ENCODE measurements at places on chromosomes 5 and 9. TPM values are rescaled to one million over a fixed set of nuclear protein-coding genes. Genes with fewer than 3 reads are reported as not detected.

DNA sequence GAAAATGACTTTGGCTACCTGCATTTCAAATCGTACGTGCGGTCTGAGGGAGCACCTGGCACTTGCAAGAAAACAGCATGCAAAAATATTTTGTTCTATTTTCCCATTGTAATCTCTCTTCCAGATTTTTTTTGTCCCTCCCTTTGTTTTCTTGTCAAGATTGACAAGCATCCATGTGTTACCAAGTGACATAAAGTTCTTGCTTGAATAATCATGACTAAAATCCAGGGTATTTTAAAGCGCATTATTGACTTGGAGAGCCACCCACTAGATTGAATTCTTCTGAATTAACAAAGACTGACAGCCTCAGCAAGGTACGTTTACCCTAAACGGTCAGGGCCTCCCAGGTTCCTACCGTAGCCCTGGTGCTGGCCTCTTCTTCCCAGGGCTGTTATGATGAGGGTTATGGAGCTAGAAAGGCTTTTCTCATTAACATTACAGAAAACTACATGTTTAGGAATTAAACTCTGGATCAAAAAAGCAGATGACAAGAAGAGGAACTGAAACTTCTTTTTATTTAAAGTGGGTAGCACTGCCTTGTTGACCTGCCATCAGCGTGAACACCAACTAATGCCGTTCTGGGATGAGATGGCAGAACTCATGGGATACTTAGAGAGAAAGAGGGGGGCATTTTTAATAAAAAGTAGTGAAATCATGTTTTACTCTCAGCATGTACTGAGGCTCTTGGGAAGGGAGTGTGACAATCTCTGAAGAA, 297.0 kb downstream of the EFNA5 start:
- no peaks in the 10 kb centered on the region for H3K36me3 ChIP-seq
- no peak for DNase-seq
- no peaks in the 10 kb centered on the region for H3K27me3 ChIP-seq
- H3K4me1 ChIP-seq, result no peaks in the 10 kb centered on the region

- no peaks in the 10 kb centered on the region for H3K27me3 ChIP-seq
- no peaks in the 10 kb centered on the region for H3K36me3 ChIP-seq
- H3K4me1 ChIP-seq, result no peaks in the 10 kb centered on the region
- no peak for DNase-seq
- H3K4me3 ChIP-seq, result no peak overlapping the region
Observed at GRCh38 chr9:31084350-31084749, 1300.1 kb upstream of the ACO1 start.

GRCh38 chr9:85716031-85716877, 25.5 kb downstream of the AGTPBP1 start:
- H3K27ac ChIP-seq, result peak overlapping the region; percentile 78
- DNase-seq, result no peak
- H3K4me3 ChIP-seq, result no peak overlapping the region
- peaks cover 4% of the 10 kb centered on the region for H3K4me1 ChIP-seq

TAL2 gene
- not detected for total RNA-seq

CDH18 gene
- not detected for total RNA-seq

MCC gene
- total RNA-seq, result 33.8 TPM

CCDC192 gene
- total RNA-seq, result not detected

DNA sequence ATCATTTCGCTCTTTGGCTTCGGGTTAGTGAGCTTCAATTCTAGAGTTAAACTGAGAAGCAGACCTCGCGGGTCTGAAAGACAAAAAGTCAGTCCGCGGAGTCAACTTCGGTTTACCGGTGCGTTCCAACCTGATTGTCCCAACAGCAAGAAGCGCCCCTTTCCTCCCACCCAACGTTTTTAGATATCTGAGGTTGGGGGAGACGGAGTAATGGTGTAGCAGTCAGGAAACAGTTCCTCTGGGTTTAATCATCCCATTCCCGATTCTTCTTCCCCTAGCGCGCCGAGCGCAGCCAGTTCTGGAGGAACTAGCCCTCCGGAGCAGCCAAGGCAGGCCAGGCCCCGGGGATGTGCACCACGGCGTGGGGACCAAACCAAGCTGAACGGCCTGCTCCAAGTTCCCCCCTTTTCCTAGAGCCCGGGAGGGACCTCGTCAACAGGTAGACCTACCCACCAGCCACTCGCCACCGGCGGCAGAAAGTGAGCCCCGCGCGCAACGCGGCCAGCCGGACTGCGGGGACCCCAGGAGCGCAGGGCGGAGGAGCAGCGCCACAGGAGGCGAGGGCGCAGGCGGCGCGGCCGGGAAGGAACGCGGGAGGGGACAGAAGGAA, 622 bp upstream of the ISL1 start:
- H3K27me3 ChIP-seq, result peaks cover 100% of the 10 kb centered on the region
- DNase-seq, result no peak
- no peak overlapping the region for H3K27ac ChIP-seq
- no peaks in the 10 kb centered on the region for H3K36me3 ChIP-seq
- H3K4me3 ChIP-seq, result peak overlapping the region; percentile 33
- peaks cover 15% of the 10 kb centered on the region for H3K4me1 ChIP-seq

- H3K27ac ChIP-seq, result no peak overlapping the region
- no peak for DNase-seq
- no peaks in the 10 kb centered on the region for H3K27me3 ChIP-seq
- H3K36me3 ChIP-seq, result no peaks in the 10 kb centered on the region
- H3K4me1 ChIP-seq, result no peaks in the 10 kb centered on the region
- H3K4me3 ChIP-seq, result no peak overlapping the region
Observed at GRCh38 chr5:139733698-139734538, 61.7 kb upstream of the PSD2 start.

- H3K4me1 ChIP-seq, result no peaks in the 10 kb centered on the region
- no peak overlapping the region for H3K27ac ChIP-seq
- no peak for DNase-seq
Observed at GRCh38 chr5:135186662-135187522, 152.9 kb upstream of the PITX1 start.

- H3K36me3 ChIP-seq, result no peaks in the 10 kb centered on the region
- DNase-seq, result no peak
- no peak overlapping the region for H3K4me3 ChIP-seq
- no peaks in the 10 kb centered on the region for H3K27me3 ChIP-seq
Observed at GRCh38 chr5:55847837-55848236, 3.3 kb upstream of the IL31RA start.

DNA sequence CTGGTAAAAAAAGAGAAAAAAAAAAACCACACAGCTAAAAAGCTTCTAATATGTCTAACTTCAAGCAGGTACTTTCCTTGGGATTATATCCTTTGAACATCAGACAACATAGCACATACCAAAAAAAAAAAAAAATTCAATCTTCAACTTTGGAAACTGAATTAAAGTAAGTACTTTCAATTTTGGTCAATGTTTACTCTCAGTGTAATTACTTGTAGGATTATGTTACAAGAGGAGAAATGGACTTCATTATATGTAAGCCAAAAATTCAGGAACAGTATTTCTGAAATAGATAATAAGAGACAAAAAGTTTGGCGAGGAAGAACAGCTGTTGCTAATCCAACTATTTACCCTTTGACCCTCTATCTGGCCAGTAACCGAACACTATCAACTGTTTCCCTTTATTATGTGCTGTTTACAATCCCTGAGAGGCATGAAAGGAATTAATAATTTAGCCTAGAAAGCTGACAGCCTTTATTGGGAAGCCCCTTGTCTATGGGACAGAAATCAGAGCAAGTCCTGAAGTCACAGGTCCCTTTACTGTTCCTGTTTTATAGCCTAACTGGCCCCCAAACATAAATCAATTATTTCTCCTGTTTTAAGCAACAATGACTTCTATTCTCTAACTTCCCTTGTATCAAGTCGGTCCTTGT, 46.6 kb downstream of the NR6A1 start:
- H3K36me3 ChIP-seq, result no peaks in the 10 kb centered on the region
- H3K27me3 ChIP-seq, result no peaks in the 10 kb centered on the region
- H3K4me1 ChIP-seq, result no peaks in the 10 kb centered on the region
- no peak overlapping the region for H3K4me3 ChIP-seq

GRCh38 chr9:84140535-84141101, 160.0 kb downstream of the RMI1 start:
- no peaks in the 10 kb centered on the region for H3K36me3 ChIP-seq
- peak overlapping the region; percentile 49 for H3K4me3 ChIP-seq
- peaks cover 12% of the 10 kb centered on the region for H3K27me3 ChIP-seq
- no peak for DNase-seq
- H3K27ac ChIP-seq, result no peak overlapping the region

GRCh38 chr5:98454407-98454806, 319.1 kb upstream of the RGMB start:
- no peak overlapping the region for H3K4me3 ChIP-seq
- H3K27ac ChIP-seq, result no peak overlapping the region
- H3K27me3 ChIP-seq, result no peaks in the 10 kb centered on the region
- no peak for DNase-seq
